Thymus (tissue), 14 donors: ENCODE measurements at places on chromosomes 7 and 10.

DNA sequence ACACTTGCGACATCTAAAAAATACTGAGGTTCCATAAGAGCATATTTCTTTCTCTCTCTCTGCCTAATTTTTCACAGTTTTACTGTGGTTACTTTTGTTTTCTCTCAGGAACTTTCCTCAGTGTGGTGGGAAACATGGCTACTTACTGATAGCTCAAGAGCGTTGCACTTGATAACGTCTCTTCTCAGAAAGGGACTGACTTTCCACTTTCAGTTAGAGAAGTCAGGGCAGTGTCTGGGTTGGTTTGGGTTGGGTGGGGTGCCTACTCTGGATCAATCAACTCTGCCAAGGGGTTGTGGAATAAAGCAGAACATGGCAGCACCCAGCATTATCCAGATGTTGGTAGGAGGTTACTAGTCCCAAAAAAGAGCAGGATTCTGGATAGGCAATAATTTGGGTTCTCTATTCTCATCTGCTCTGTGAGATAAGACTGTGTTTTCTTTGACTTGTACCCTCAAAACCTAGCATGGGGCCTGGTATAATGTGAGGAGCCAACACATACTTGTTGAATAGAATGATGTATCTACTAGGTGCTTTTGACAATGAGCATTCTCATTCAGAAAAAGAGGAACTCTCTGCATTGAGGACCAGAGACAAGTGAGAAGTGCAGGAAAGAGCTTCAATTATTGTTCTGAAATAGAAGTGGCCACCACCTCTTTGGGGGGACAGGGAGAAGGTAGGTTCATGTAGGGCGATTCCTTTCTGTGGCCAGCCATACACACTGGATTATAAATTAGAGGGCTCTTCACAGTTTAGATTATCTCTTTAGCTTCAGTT is 315.7 kb downstream of the REEP3 start:
- no peak for DNase-seq

- no peak for DNase-seq
Measured at GRCh38 chr7:112252691-112253090, 46.2 kb downstream of the ZNF277 start.

DNA sequence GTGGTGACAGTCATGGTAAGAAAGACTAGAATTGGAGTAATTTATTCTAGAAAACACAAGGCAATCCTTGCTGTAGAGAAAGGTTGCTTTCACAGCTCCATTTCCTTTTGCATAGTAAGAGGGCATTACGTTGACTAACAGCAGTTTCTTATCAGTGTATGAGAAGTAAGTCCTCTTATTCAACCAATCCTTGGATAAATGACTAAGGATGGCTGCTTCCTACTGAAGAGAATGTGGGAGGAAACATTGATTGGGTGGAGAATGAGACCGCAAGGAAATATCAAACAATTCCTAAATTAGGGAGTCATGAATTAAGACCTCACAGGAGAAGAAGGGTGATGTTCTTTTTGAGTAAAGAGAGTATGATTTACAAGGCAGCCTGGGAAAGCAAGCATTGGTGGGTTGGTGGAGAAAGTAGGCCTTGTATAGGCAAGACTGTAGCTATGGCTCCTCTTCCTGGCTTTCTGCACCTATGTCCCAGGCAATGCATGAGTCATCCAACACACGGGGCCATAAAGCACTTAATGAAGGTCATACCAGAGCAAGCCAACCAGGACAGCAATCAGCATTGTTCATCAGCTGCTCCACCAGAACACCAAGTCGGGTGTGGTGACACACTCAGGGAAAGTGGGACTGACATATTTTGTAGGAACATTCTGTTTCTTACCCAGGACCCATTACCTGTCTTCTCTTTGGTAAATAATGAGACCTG is 5.6 kb downstream of the MGAM start:
- DNase-seq = no peak

- DNase-seq = no peak
Measured at GRCh38 chr10:44801383-44802327, 109.5 kb upstream of the TMEM72 start.

- DNase-seq = no peak
Measured at GRCh38 chr7:93092757-93093370, 24.9 kb downstream of the SAMD9 start.

DNA sequence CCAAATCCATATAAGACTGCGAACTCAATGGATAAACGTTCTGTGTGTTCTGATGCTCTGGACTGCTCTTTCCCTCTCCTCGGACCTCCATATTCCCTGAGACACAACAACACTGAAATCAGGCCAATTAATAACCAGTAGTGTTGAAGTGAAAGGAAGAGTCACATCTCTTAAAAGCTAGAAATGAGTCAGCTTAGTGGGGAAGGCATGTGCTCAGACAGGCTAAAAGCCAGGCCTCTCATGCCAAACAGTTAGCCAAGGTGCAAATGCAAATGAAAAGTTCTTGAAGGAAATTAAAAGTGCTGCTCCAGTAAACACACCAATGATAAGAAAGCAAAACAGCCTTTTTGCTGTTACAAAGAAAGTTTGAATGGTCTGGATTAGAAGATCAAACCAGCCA is 29.3 kb downstream of the TNS3 start:
- DNase-seq = no peak

- no peak for DNase-seq
Measured at GRCh38 chr10:63438506-63439498, 27.0 kb downstream of the JMJD1C start.

DNA sequence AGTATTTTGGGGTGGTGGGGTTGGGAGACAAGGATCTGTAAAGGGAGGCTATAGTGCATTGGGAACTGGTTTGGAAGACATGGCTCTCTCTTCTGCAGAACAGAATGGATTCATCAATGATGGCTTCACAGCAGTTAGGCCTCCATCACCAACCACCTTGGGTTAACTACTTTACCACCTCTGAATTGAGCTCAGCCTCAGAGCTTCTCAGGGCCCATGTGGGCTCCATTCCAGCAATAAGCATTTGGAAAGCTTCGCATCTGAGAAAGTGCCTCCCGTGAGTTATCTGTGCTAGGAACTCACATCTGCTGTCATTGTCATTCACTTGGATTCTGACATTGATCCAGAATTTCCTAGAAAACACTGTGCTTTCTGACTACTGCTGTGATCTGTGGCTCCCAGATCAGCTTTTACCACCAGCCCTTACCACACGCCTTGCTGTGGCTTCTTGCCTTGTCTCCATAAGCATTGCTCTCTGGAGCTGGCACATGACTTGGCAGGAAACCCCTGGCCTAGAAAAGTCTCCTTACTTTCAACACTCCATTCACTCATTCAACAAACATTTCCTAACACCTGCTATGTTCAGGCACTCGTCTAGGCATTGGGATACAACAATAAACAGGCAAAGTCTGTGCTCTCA is 70.7 kb upstream of the ADO start:
- no peak for DNase-seq

DNA sequence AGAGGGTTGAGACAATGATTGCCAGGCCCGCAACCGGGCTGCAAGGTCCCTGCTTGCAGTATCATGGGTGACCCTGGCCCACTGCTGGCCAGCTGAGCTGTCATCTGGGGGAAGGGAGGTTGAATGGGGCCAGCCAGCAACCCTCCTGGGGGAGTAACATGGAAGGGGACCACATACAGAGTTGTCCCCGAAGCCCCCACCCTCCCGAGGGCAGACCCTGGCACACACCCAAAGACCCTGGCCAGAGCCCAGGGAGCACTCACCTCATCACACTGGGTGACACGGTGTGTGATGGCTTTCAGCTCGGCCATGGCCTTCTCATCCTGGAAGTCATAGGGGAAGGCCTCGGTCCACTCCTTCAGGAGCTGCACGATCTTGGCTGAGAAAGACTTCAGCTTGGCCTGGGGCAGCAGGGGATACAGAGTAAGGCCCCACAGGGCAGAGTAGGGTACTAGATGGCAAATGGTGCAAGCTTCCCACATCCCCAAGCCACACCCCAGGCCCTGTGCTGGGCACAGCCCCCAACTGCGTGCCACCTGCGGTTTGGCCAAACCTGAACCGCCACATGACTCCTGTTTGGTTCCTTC is 63.4 kb downstream of the CSGALNACT2 start:
- DNase-seq = no peak

DNA sequence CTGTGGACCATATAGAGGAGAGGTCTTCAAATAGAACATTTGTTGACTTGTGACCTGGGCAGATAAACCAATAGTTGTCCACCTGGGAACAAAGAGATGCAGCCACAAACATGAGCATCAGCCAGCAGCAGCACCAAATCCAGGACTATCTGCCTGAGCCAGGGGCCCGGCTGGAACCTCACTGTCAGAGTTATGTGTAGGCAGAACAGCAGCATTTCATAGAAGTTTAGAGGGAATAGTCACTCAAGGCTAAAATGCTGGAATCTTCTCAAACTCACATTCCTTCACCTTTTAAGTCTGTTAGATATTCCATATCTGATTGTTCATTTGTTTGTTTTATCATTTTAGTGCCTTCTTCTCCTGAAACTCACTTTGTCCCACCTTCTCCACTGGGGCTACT is 72.2 kb upstream of the IL6 start:
- no peak for DNase-seq

DNA sequence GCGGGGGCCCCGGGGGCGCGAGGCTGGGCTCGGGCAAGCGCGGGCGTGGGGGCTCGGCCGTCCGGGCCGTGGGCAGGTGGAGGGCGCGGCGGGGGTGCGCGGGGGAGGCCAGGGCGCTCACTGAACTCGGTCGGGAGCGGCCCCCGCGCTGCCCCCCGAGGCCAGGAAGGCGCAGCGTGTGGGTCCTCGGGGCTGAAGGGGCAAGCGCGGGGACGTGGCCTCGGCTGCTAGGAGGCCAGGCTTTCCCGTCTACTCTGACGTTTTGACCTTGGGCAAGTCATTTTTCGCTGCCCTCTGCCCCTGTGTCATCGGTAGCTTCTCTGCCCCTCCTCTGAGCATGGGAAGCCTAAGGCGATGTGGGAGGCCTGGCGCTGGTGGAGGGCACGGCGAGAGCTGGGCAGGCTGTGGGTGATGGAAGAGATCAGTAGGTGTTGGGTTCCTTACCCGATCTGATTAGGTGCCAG is 441 bp downstream of the FBH1 start:
- DNase-seq = no peak

GRCh38 chr7:111107579-111107978 is 16.7 kb downstream of the LRRN3 start:
- no peak for DNase-seq

- no peak for DNase-seq
Measured at GRCh38 chr10:10364902-10365301, 652.8 kb upstream of the CELF2 start.

DNA sequence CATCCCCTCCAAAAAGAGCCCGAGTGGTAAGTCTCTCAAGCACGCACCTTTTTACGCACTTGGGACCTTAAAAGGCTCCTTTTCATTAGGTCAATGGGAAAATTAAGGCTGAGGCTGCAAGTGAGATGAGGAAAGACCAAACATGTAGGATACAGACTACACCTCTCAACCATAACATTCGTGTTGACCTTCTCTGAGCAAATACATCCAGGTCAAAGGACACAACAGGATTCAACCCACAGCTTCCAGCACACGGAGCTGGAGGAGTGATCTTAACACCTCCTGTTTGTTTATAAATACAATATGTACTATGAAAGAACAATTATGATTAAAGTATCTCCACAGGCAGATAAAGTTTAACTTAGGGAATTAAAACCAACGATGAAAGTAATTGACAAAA is 9.7 kb downstream of the SFMBT2 start:
- DNase-seq = no peak

DNA sequence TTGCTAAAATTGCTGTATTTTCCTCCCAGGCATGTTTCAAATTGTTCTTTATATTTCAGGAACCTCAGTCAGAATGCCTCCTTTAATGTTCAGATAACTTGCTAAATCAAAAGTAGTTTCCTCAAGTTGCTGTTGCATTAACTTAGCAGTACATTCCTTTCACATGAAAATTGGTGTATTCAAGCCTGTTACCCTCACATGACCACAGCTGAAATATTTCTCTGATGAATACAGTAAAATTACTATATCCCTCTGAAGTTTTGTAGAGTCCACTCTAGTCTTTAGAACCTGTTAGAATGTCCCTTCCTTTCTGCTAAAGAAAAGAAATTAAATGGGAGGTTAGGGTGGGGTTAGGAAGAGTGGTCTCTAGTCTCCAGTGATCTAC is 24.5 kb upstream of the C1GALT1 start:
- no peak for DNase-seq

DNA sequence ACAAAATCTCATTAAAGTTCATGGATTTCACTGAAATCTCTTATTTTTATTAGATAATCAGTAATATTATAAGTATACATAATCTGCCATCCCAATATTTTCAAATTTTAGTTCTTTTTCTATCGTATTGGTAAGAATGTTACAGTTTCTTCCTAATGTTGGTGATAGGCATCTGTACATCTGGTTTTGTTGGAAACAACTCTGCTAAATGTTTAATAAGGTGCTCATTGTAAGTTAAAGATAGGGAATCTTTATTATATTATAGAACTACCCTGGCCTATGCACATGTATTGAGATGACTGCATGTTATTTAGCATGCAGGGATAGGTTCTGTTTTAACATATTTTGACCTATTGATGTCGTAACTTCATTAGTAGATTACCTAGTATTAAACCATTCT is 188.6 kb upstream of the PRPS1L1 start:
- no peak for DNase-seq

- DNase-seq = no peak
Measured at GRCh38 chr7:18294411-18294810, 201.1 kb upstream of the HDAC9 start.

GRCh38 chr10:63588436-63589167 is 67.4 kb downstream of the REEP3 start:
- no peak for DNase-seq

- no peak for DNase-seq
Measured at GRCh38 chr7:157403646-157404401, 67.0 kb downstream of the DNAJB6 start.

GRCh38 chr10:51137756-51138529 is 63.7 kb downstream of the PRKG1 start:
- DNase-seq = no peak

- no peak for DNase-seq
Measured at GRCh38 chr7:50220273-50220672, 84.2 kb upstream of the IKZF1 start.

DNA sequence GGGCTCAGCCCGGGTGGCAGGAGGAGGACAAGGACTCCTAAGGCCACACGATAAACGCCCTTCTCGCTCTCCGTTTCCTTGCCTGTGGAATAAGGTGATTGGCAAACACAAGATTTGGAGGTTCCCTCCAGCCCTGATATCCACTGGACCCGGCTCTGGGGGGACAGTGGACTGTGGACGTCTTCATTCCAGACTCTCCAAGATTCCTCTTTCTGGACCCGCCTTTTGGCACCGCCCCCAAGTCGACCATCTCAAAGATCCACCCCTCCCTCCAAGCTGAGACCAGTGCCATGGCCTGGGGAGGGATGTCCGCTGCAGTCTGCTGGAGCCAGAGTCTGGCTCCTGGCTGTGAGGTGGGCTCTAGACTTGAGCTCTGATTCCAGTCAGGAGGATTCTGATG is 23.6 kb downstream of the ZNF783 start:
- DNase-seq = no peak

DNA sequence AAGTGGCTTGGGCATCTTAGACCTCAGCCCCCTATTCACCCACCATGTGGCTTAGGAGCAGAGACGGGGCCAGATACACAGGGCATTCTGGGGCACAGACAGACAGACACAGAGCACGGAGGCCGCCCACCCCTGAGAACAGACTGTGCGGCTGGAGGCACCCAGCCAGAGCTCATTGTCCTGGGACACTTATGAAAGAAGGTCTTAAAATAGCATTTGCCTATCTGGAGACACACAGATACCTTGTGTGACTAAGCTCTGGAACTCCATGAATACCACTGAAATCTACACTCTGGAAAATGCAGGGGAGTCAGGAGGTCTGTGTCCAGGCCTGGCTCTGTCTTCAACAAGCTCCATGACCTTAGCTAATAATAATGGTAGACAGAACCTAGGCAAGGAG is 41.4 kb upstream of the ADO start:
- no peak for DNase-seq

- DNase-seq = no peak
Measured at GRCh38 chr10:50579491-50580261, 44.1 kb downstream of the SGMS1 start.
